ENCODE measurements at places on chromosomes 7 and 10.
A peak's percentile ranks its signal among the peaks of the same experiment; 100 is the strongest.

GRCh38 chr10:46250481-46250880 lies 36.3 kb upstream of the ANTXRL start:
- no peak for DNase-seq

DNA sequence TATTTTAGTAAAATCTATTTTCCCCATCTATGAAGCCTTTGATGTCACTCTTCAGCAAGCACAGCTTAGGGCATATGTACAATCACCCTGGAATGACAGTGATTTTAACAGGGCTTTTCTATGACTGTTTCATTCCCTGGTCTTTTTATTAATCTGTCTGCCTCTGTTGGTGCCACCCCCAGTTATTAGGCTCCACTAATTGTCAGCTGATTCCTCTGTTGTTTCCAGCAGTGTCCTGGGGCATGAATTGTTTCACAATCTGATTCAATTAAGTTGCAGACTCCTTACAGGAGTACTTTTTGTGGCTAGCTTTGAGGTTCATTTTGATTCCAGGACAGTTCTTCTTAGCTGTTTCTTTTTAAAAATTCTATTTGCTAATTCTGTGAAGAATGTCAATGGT lies 38.6 kb downstream of the MYO3A start:
- DNase-seq, result no peak

DNA sequence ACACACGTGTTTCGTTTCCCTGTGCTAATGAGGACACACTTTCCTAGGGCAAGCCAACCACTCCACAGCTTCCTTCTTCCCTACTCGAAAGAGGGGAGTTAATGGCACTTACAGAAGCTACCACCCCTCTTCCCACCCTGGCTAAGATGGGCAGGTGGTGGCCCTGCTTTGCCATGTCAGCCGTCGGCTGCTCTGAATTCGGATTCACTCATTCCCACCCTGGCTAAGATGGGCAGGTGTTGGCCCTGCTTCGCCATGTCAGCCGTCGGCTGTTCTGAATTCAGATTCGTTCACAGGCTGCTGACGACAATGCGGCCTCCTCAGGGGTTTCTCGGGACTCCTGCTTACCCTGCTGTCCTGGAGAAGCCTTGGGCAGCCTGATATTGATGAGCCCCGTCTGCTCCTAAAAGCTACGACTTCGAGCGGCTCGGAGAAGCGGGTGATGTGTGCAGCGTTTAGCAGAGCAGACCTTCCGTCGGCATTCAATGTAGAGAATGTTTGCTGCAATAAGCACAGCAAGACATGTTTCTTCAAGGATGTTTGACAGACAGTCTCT lies 56.2 kb upstream of the PPP2R2D start:
- DNase-seq, result no peak

DNA sequence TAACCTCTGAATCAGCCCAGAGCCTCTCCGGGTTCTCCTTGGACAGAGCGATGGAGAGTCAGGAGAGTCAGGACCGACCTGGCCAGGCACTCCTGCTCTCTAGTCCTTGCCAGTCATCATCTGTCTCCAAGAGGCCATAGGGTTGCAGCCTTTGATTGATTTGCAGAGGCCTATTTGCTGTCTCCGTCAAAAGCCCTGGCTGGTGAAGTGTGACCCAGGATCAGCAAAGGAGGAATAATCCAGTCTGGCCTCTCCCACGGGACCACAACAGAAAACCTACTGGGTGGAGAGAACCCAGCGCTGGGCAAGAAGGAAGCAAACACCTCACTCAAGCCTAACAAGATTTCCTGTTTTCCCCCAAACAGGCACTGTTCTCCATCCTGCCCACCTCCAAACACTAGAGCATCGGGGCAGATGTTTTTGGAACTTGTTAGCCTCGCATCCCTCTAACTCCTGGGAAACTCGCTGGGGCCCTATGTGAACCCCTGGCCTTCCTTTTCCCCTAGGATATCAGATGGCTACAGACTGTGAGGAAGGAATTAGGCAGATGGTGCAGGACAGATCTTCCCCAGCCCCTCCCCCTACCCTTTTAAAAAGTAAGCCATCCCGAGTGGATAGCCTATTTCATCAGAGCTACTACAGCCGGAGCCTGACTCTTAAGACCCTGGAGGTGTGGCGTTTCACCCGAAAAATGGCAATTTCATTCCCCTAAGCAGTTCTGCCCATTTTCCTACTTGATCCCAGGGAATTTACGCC lies 54.3 kb downstream of the PODXL start:
- no peak for DNase-seq

DNA sequence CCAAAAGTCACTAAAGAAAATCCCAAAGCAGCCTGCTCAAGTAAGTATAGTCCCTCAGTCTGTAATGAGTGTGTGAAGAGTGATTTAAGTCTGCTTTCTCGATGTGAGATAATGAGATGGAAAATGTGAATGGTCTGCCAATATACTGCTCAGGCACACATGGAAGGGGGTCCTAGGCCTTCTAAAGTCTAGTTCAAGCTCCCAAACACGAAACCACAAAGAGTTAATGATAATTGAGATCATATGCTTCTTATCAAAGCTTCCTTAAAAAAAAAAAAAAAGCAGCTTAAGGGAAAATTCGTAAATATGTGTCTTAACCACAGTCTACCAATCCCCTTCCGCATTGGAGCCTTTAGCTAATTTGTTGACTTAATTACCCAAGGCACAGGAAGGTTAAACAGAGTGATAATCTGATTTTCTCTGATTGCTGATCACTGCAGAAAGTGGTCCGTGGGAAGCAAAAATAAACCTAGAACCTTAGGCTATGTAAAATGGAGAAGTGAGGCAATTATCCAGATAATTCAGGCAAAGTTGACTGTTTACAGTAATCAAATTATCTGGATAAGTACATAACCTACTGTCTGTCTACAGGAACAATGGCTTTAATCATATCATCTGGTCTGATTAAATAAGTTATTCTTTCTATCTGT lies 172.9 kb downstream of the MBL2 start:
- DNase-seq, result no peak

- DNase-seq, result no peak
Observed at GRCh38 chr7:22049766-22050500, 104.2 kb upstream of the CDCA7L start.

- DNase-seq, result no peak
Observed at GRCh38 chr7:30032310-30033125, 4.3 kb downstream of the PLEKHA8 start.

GRCh38 chr10:89165923-89166322 lies 41.2 kb downstream of the CH25H start:
- no peak for DNase-seq

- peak; percentile 66 for DNase-seq
Observed at GRCh38 chr7:76303202-76304147, 1.0 kb downstream of the HSPB1 start.

GRCh38 chr10:18583575-18584270 lies 67.7 kb downstream of the NSUN6 start:
- DNase-seq, result no peak

GRCh38 chr10:105171945-105172344 lies 530.9 kb downstream of the SORCS3 start:
- no peak for DNase-seq

DNA sequence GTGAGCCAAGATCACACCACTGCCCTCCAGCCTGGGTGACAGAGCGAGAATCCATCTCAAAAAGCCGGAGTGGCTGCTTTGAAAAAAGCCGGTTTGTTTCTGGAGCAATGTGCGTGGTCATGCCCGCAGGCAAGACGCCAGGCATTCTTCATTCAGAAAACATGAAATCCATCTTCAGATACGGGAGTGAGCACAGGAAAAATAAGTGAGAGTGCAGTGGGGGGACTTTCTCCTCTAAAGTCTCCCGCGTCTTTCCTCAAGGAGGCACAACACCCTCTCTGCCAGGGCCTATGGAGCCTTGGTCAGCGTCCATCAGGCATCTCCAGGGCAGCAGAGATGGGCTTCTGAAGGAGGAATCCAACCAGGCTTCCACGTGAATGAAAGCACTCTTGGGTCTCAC lies 62.3 kb upstream of the DGKI start:
- DNase-seq, result no peak

- DNase-seq, result no peak
Observed at GRCh38 chr7:77698042-77698625, 1.9 kb downstream of the RSBN1L start.

- DNase-seq, result peak; percentile 17
Observed at GRCh38 chr10:92914478-92915325, 66.4 kb downstream of the EXOC6 start.

DNA sequence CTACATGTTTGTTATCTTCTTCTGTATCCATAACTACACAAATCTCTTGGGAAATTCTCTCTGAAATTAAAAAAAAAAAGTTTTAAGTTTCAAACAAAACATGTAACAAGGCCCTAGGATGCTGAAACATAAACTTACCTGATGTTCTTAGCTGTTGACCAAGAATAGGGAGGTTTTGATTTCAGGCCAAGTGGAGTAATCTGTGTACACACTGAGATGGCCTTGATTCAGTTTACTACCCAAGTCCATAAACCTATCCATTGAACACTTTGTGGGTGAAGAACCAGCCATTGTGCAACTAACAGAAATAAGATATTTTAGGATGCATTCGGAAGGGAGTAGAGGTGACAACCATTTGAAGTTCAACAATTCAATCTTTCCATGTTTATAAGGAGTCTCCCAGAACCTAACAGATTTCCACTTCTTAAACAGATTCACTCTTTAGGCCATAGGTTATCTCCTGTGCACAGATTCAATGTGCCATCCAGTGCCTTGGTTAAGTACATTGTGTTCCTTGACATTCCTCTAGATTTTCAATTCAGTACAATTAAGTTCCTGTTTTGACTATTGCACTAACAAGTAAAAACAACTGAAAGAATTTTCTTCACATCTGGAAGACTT lies 143.1 kb downstream of the CRPPA start:
- no peak for DNase-seq

DNA sequence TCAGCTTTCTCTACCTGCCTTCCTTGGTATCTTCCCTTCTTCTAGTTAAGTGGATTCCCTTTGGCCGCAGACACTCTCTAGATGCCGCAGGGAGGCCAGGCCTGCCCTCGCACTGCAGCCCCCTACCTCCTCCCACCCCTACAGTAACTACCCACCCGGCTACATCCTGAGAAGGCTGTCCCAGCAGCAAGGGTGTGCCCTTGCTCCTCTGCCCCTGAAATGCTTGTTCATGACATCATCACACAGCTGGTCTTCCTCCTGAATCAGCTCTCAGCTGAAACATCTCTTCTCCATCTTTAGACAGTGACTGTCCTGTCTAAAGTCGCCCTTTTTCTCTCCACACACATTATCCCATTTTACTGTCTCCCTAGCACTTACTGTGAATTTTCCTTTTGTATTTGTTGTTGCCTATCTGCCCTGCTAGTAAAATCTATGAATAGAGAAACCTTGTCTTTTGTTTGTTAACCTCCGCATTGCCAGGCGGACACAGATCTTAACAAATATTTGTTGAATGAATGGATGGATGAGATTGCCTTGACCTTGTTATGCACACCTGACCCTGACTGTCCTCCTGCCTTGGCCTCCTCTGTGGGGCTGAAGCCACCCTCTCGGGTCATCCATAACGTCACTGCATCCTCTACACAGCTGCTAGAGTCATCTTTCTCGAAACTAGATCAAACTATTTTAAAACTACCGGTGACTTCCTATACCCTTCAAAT lies 108.9 kb upstream of the GATA3 start:
- no peak for DNase-seq

- DNase-seq, result no peak
Observed at GRCh38 chr10:4998671-4999070, 5.0 kb downstream of the AKR1C2 start.

DNA sequence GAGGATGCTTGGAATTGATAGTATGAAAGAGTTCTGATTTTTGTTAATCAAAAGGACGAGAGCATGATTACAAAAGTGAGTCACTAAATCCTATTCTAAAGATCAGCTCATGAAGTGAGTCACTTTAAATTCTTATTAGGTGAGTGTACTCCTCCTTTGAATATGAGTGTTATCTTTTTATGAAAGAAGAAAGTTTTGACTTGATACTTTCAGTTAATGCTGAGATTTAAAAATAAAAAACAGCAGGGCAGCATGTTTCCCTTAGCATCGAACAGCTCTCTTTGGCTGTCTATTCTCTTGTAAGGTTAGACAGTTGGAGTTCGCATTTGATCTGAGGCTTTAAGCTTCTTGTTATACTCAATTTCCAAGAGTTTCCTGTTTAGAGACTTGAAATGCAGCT lies 222.0 kb downstream of the TWIST1 start:
- no peak for DNase-seq

GRCh38 chr10:67926951-67927350 lies 42.5 kb downstream of the SIRT1 start:
- no peak for DNase-seq
